ENCODE measurements at places on chromosomes 4 and X.

DNA sequence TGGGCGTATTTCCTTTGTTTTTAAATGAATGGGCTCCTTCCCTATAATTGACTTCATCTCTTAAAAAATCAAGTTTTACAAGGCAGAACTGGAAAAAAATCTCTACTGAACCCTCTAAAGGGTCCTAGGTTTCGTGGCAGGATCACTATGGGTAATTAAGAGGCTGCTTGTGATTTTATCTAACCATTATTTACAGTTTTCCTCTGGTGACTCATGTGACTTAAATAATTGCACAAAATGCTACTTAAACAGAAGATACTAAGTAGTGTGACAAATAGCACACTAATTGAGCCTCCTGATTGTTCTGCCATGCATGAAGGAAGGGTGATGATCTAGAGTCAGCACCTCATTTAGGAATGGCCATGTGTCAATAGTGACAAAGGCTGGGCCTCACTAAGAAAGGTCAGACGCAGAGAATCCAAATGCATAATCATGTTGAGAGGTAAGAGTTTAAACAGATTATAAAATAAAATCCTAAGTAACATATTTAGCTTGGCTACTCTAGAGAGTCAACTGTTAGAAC lies 35.5 kb downstream of the OFD1 start:
- DNase-seq, result no peak

DNA sequence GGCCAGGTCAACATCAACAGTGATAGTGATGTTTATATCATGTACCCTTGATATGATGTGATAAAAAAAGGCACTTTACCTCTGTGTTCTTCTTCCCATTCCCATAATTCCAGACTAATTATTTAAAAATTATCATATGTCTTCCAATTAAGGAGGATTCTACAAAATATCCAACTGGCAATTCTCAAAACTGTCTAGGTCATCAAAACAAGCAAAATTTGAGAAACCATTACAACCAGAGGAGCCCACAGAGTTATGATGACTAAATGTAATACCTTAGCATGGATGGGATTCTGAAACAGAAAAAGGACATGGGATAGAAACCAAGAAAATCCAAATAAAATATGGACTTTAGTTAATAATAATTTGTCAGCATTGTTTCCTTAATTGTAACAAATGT lies 428.6 kb upstream of the AMOT start:
- DNase-seq, result no peak

- DNase-seq, result no peak
Measured at GRCh38 chrX:17077361-17077760, 130.9 kb downstream of the REPS2 start.

GRCh38 chr4:156545003-156545785 lies 426.4 kb downstream of the PDGFC start:
- DNase-seq, result peak; percentile 17

GRCh38 chrX:137263374-137263773 lies 229.6 kb upstream of the GPR101 start:
- DNase-seq, result no peak

- DNase-seq, result no peak
Measured at GRCh38 chr4:33427676-33428075, 2707.5 kb downstream of the PCDH7 start.

DNA sequence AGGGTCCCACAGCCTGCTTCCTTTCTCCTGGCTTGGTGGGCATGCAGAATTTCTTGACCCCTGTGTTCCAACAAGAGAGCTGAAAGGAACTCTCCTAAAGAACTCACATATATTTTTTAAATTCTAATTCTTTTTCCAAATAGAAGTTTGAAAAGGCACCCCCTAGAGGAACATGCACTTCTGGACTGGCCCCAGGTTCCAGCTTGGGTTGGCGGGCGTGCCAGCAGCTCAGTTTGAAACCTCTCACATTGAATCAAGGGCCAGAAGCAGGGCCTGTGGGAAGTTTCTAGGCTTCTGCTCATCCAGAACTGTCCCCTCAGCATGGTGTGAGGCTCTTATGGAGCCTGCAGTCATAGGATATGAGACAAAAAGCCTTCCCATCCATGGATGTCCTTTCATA lies 132.6 kb downstream of the ATG4A start:
- no peak for DNase-seq

DNA sequence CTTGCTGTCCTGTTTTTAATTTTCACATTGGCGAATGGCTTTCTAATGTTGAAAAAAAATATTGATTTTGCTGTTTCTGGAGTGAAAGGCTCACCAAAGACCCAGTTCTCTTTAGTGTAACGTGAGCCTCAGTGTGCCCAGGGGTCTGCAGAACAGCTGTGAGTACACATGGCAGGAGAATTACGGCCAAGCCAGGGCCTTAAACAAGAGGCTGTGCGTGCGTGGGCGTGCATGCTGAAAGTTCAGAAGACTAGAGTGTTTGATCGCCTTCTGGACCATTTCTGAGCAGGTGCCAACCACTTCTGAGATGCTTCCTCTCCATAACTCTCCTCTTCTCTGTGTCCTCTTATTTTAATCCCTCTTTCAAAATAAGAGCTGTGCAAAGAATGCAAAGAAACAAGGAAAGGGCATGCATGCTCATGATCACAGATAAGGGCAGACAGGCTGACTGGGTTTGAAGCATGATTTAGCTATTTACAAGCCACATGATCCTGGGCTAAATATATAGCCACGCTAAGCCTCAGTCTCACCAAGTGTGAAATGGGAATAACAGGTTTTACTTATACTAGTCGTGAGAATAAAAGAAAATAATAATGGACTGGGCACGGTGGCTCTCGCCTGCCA lies 9.9 kb downstream of the PHEX start:
- DNase-seq, result no peak

DNA sequence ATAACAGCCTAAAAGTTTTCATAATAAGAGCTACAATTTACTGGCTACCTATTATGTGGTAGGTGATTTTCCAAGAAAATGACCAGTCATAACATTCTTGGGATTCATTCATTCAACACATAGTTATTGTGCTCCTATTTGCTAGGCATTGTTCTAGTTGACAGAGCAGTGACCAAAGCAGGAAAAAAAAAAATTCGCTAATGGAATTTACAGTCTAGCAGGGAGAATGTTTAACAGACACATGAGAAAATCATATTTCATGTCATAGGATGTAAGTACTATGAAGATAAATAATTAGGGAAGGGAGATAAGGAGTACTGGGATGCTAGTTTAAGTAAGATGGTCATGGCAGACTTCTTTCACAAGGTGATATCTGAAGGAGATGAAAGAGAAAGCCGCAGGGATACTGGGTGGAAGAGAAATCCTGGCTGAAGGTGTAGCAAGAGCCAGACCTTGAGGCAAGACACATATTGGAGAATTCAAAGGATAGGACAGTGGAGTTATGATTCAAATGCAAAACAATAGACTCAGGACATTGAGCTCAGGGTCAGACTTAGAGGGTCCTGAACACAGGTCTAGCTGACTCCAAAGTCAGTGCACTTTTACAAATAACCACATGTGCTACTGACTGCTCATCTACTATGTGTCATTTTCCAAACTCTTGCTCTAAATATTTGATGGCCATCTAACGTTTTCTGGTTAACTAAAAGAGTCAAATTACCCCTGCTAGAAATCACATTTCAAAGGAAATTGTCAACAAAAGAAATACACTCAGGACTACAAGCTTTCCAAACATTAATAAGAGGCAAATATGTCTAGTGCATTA lies 20.4 kb downstream of the SPCS3 start:
- DNase-seq, result peak; percentile 32

- DNase-seq, result peak; percentile 72
Measured at GRCh38 chr4:120071192-120071795, 4.6 kb upstream of the MAD2L1 start.

DNA sequence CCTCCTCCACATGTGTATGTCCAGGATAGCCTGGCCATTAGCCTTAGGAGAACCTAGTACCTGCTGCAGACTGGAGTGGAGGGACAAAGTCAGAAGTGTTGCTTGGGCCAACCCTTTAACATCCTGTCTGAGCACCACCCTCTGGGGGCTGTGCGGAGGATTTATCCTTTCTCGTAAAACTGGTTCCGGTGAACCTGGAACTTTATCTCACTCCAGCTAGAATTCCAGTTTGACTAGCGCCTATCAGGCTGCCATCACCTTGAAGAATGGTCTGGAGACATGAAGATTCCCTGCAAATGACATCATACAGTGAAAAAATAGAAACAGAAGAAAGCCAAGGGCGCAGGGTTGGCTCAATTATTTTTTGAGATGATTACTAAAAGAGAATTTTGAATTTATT lies 4.0 kb downstream of the TCEAL8 start:
- DNase-seq, result no peak
